ENCODE measurements at places on chromosomes 2 and 18. TPM values are rescaled to one million over a fixed set of nuclear protein-coding genes. Genes with fewer than 3 reads are reported as not detected.

Gene C2orf81
- total RNA-seq = 3.6 TPM

Gene CDH2
- 16.9 TPM for total RNA-seq

- peaks cover 18% of the 10 kb centered on the region for H3K4me1 ChIP-seq
- H3K27me3 ChIP-seq = no peaks in the 10 kb centered on the region
- no peak overlapping the region for H3K27ac ChIP-seq
- H3K4me3 ChIP-seq = no peak overlapping the region
- H3K36me3 ChIP-seq = no peaks in the 10 kb centered on the region
These were observed 69.8 kb upstream of the FHL2 start for GRCh38 chr2:105468582-105469042.

GRCh38 chr2:215535741-215536140 lies 99.9 kb upstream of the FN1 start:
- H3K4me1 ChIP-seq = peaks cover 11% of the 10 kb centered on the region
- peaks cover 2% of the 10 kb centered on the region for H3K27me3 ChIP-seq
- no peak for DNase-seq
- no peak overlapping the region for H3K27ac ChIP-seq
- H3K4me3 ChIP-seq = no peak overlapping the region
- peaks cover 27% of the 10 kb centered on the region for H3K36me3 ChIP-seq

DNA sequence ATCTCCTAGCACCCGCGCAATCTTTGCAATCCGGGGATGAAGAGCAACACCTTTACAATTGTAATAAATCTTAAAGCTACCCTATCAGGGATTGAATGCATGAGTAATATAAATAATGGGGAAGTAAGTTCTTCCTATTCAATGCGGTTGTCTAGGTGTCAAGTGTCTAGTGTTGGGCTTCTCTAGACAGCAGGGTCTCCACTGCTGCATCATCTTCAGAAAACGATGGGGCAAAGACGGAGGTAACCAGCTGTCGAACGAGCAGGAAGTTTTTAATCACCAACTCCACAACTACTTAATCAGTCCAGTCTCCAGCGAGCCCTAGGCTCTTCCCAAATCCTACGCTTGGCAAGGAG lies 573 bp downstream of the STAM2 start:
- H3K36me3 ChIP-seq = peaks cover 16% of the 10 kb centered on the region
- peaks cover 10% of the 10 kb centered on the region for H3K4me1 ChIP-seq
- DNase-seq = no peak
- H3K27me3 ChIP-seq = peaks cover 13% of the 10 kb centered on the region
- peak overlapping the region; percentile 93 for H3K4me3 ChIP-seq

GRCh38 chr2:8248623-8248957 lies 433.3 kb upstream of the ID2 start:
- no peak overlapping the region for H3K27ac ChIP-seq
- DNase-seq = no peak
- no peak overlapping the region for H3K4me3 ChIP-seq
- peaks cover 10% of the 10 kb centered on the region for H3K27me3 ChIP-seq
- H3K36me3 ChIP-seq = peaks cover 37% of the 10 kb centered on the region
